RPMI8226 (cell line): ENCODE measurements at places on chromosomes 16 and 17.

GRCh38 chr16:23512168-23512695 lies 1.9 kb upstream of the GGA2 start:
- no peak for DNase-seq

DNA sequence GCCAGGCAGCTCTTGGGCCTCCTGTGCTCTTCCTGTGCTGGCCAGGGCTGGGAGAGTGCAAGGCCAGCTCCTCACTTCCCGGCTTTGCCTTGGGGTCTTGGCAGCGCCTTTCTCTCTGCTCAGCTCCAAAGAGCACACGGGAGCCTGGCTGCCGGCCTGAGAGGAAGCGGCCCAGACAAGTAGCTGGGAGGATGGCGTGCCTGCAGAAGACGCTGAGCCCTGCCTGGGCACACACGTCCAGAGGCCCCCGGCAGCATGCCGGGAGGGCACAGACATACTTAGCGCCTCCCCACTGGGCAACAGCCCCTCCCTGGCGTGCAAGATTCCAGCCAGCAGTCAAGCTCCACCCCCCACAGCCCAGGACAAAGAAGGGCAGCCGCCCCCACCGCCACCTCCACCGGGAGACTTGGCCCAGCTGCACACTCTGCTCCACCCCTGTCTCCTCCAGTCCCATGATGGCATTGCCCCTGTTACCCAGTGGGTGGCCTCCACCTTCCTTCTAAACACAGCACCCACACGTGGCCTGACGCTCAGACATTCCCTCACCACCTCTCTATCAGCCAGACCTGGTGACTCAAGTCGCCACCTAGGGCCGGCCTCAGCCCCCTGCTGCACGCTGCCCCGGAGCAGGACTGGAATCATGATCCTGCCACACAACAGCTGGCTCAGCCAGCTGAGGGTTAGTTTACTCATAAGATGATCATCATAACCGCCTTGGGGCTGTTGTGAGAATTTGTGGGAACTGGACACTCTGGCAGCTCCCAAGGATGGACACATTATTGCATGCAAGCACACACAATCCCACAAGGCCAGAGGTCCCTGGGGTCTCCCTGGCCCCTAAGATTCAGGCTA lies 12.4 kb downstream of the SGCA start:
- DNase-seq = peak; percentile 93

GRCh38 chr16:1789643-1790045 lies 3.9 kb downstream of the IGFALS start:
- no peak for DNase-seq

DNA sequence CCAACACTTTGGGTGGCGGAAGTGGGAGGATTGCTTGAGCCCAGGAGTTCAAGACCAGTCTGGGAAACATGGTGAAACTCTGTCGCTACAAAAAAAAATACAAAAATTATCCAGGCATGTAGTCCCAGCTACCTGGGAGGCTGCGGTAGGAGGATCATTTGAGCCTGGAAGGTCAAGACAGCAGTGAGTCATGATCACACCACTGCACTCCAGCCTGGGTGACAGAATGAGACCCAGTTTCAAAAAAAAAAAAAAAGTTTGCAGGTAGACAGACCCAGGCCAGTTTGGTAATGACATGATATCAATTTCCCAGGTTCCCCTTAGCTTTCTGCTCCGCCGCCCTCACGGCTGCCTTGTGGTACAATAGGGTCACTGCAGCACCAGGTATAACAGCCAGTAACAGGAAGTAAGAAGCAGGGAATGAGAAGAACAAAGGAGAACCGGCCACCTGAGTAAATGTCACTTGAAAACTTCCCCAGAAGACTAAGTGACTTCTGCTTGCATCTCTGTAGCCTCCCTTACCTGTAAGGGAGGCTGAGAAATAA lies 201.2 kb upstream of the HSBP1 start:
- peak; percentile 11 for DNase-seq

DNA sequence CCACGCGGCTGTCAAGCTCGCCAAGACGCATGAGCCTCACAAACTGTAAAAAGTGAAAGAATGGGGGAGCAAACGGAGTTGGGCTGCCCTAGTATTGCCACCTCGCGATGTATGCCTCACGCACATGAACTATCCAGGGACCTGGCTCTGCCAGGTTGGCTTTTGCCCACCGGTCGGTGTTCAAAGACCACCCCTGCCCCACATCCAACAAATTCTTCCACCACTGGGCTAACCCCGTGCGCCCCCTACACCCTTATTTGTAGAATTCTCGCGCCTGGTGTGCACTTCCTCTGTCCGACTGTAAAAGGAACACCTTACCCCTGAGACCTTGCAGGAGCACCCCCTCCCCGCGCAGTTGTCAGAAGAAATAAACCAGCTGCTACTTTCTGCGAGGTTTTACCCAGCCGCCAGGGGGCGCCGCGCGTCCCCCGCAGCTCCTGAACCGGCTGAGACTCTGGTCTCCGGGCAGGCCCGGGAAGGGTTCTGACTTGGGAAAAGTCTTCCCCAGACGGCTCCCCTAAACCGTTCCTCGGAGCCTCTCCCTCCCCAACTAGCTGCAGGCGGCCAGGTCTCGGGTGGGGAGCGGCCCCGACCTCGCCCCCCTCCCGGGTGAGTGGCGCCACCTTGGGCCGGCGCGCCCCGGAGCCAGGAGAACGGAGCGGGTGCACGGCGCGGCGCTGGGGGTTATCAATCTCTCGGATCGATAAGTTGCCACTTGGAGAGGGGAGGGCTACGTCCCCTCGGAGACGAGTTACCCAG lies 1.7 kb upstream of the ZNF423 start:
- peak; percentile 91 for DNase-seq

DNA sequence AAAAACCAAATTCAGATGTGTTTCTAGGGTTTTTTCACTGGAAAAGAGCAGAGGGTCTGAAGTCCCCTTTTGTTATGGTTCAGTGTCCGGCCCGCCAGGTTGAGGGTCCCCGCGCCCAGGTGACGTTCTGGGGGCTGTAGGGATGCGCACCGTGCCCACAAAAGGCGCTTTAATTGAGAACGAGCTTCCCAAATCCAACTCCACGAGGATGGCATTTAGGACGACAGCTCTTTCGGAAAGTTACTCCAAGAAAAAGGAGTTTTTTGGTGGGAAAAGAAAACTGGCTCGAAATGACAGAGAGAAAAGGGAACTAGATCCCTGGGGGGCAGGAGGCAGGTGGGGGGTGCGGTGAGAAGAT lies 15.9 kb upstream of the ZFHX3 start:
- no peak for DNase-seq

GRCh38 chr16:86025706-86026105 lies 126.7 kb downstream of the IRF8 start:
- DNase-seq = no peak

- DNase-seq = no peak
Measured at GRCh38 chr16:19859166-19859565, 25.5 kb downstream of the GPRC5B start.

DNA sequence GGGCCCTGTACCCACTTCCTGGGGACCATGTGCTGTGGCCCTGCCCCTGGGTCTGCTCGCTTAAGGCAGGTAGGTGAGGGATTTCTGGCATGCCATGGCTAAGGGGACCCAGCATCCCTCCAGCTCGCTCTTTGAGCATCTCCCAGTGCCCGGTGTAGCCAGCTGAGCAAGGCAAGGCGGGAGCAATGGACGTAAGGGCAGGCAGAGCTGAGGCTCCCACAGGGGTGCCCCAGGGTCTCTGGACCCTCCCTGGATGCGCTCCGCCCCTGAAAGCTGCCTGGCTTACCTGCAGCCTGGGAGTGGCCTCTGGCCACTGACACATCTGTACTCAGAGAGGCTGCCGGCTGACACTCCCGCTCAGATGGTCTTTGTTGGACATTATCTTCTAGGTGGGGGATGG lies 189.9 kb downstream of the IRF8 start:
- DNase-seq = no peak
